Activated CD4-positive, alpha-beta T cell treated with anti-CD3 and anti-CD28 coated beads for 24 hours (primary cell): ENCODE measurements at places on chromosomes 11 and 22.

DNA sequence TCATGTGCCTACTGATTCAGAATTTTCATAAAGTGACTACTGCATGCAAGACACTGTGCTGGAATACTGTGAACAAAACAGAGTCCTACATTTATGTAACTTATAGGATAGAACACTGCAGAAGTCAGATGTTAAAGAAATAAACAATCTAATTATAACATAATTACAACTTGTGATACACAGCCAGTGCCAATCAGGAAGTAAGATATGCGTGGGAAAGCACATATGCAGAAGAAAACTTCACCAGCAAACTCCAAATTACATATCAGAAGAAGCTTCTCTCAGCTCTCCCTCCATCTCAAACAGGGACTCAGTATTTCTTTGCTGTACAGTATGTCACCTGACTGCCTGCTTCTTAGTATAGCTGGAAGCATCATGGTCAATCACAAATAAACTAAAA is 37.4 kb downstream of the PAK1 start:
- DNase-seq = no peak

- DNase-seq = no peak
These were observed 80.8 kb downstream of the ALX4 start for GRCh38 chr11:44229098-44229497.

DNA sequence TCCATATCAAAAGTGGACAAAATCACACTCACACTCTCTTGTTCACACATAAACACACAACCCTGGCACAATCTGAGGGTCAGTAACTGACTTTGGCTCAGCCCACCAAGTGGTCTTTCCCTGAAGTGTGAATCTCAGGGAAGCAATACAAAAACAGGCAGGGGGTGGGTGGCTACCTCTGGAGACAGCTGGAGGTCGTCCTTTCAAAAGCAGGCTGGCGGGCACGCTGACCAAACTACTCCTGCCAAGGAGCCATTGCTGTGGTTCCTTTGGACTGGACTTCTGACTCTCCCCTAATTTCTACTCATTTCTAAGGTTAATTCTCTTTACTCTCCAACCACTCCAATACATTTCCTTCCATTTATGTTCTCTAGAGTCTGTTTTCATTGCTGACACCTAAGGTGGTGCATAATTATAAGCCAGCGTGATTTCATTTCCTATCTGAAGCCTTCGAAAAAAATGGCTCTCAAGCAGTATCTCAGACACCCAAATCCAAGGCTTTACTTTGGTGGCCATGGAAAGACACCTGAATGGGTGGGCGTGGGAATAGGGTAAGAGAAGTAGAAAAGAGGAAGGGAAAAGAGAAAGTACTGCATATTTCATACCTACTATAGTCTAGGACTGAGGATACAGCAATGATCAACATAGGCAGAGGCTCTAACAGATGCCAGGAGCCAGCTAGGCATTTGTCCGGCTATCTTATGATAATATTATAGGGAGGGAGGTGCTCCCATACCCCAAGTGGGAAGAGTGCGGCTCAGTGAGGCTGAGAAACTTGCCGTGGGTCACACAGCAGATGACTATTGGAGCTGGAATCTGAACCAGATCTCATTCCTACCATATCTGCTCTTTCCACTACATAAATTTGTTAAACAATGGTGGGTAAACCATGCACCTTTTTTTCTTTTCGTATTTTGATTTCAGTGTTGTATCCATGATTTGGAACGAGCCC is 22.0 kb downstream of the FZD4 start:
- DNase-seq = no peak

- no peak for DNase-seq
These were observed 18.9 kb downstream of the ARVCF start for GRCh38 chr22:19997561-19998231.

GRCh38 chr11:37858398-37858797 is 1260.4 kb upstream of the RAG2 start:
- DNase-seq = no peak

DNA sequence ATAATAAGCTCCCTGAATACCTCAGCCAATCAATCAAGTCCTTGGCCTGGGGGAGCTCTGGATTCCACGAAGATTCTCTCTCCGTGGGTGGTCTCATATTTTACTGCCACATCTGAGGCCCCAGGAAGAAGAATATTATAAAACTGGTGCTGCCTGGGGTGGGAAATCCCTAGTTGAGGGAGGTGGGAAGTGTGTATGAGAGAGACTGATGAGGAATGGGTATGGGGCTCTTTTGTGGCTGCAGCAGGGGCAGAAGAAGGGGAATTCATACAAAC is 71.5 kb downstream of the SYN3 start:
- DNase-seq = no peak
